Activated naive CD4-positive, alpha-beta T cell (primary cell): ENCODE measurements at places on chromosomes 1 and 21.

DNA sequence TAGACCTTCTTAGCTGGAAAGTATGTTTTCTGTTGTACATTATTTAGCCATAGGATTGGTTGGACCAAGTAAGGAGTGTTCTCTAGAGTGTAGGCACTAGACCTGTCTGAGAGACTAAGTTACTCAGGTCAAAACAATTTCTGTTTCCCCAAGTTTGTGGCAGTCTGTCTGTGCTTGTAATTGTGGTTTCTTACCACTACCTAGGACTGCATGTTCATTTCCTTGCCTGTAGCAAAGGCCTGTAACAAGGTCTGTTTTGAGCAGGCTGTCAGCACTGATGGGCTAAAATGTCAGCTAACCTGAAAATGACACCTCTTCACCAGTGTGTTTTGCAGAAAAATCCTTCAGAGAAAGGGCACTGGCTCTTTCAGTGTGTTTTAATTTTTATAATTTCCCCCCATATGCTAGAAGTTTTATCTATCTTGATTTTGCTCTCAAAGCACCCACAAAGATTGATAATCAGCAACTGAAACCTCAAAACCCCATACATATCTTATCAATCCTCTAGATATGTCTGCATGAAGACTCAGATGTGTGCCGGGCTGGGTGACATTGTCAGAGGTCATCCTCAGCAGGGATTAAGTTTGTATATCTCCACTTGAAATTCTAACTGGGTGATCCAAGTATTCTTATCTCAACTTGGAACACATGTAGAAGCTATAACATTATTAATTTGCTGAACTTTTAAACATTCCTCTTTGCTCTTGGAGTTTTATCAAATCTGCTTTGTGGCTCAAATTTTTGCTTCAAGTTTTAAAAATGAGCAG lies 50.7 kb upstream of the ST6GALNAC3 start:
- no peak for DNase-seq

DNA sequence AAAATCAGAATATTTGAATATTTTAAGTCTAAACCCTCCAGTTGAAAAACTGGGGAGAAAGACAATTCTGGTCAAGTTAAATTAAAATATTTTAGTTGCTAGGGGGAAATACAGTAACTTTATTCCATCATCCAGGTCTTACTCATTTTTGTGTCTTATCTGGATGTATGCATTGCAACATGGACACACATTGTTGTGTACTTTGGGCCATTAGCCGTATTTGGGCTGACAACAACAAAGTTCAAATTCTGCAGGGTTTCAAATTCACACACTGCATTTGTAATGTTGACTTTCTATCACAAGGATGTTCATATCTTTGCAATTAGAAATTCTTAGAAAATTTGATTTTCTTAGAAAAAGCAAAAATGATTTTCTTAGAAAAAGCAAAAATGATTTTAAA lies 249.3 kb downstream of the BACH1 start:
- DNase-seq = no peak

DNA sequence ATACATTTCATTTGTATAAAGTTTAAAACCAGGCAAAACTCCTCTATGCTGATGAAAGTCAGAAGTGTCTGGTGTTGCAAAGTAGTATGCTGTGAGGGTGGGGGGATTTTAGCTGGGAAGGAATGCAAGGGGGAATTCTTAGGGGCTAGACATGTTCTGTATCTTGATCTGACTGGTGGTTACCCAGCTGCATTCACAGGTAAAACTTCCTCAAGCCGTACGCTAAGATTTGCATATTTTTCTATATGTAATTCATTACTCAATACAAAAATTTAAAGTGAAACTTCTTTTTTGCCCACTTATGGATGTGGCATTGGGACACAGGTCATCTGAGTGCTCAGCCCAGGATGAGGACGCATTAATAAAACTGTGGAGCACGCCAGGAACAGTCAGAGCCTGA lies 323.3 kb downstream of the PAPPA2 start:
- no peak for DNase-seq

DNA sequence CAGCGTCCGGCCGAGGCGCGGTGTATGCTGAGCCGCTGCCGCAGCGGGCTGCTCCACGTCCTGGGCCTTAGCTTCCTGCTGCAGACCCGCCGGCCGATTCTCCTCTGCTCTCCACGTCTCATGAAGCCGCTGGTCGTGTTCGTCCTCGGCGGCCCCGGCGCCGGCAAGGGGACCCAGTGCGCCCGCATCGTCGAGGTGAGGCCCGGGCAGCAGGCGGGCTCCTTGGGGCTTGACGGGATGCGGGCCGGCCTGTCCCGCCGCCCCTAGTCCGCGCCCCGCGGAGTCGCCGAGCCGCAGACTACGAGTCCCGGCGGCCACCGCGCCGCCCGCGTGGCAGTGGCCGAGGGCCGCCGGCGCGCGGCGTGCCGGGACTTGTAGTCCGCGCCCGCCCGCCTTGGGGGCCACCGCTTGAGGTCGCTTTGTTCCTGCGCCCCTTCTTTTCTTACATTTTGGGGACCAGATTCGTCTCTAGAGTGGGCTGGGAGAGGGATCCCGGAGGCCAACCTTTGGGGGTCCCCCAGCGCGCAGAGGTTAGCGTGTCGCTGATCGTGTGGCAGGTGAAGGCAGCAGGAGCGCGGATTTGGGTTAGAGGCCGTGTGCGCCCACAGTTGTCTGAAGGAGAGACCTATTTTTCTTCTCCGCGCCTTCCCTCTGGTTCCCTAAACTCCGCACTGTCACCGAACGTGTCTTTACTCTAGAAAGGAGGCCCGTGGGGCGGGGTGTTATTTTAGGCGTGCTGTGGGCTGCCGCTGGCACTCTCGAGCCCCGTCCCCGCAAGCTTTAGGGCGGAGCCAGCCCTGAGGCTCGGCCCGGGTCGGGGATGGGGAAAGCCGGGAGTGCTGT lies 553 bp downstream of the CMPK1 start:
- peak; percentile 44 for DNase-seq

GRCh38 chr1:2021550-2021949 lies 2.4 kb downstream of the GABRD start:
- no peak for DNase-seq

GRCh38 chr1:64129701-64130100 lies 73.7 kb upstream of the UBE2U start:
- no peak for DNase-seq

DNA sequence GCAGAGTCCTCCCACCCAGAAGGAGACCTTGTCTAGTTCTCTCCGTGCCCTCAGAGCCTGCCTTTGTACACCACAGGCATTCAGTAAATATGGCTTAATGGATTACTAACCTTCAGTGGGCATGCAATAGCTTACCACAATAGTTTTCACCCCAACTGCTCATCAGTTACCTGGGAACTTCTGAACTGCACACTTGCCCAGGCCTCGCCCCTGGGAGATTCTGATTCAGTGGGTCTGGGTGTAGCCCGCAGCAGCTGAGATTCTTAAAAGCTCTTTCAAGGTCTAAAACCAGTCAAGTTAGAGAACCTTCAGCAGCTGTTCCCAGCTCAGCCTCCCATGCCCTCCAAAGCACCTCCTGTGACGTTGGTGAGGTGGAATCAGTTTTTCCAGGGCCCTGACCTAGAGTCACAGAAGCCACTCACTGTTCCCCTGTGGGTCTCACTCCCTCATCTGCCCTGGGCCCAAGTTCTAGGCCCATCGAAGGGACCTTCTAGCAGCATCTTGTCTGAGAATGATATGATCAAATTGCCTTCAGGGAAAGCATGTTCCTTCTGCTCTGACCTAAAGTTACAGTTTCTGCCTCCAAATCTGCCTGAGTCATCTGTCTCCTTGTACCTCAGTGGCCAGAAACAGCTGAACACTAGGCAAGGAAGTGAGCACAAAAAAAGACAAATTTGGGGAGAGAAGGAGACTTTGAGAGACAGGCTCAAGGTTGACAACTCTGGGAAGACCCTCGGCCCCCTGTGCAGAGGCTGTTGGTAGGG lies 10.8 kb downstream of the ASAP3 start:
- DNase-seq = no peak

DNA sequence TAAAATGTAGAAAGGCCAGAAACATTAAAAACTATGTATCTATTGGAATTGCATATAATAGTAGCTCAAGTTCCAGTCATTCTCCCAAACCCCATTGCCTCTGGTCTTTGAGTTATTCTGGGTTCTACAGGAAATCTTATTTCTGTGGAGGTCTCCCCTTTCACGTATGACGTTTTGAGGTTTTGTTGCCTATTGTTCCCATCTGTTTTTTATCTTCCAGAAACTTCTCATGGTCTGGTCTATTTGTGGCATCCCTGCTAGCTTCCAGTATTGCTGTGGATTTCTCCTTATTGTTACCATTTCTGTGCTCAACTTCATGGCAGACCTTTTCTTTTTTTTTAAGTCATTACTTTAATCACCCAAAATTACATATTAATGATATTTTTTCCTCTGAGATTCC lies 43.3 kb downstream of the DTL start:
- DNase-seq = no peak

DNA sequence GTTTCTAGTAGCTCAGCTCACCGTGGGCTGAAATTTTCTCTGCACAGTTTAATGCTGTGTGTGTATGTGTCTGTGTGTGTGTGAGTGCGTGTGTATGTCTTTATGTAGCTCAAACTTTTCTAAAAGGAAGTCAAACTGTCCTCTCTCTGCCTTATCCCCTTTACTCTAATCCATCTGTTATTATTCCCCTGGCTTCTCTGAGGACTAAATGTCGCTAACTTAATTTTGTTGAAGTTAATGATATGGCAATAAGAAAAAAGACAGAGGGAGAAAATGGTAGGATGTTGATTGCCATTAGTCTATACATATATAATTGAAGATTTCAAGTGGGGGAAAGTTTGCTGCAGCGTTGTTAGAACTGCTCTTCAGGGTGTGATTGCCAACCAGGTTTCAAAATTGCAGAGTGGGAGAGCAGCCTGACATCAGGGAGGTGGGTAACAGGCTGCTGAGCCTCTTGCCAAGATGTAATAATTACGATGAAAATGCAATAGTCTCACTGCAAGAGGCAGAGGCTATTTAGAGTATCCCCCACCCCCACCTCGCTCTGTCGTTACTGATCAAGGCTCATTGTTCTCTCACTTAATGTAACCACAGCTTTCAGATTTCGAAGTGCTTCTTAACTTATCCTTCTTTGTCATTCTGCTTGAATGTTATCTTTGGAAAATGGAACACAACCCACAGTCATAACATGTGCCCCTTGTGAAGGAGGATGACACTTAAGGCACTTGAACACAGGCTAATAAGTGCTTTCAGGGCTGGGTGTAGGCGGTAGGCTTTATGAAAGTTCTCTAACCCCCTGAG lies 559.0 kb upstream of the PLXNA2 start:
- DNase-seq = no peak

GRCh38 chr21:40177979-40178378 lies 310.7 kb downstream of the PCP4 start:
- DNase-seq = no peak
